Stimulated activated CD4-positive, alpha-beta T cell treated with anti-CD3 and anti-CD28 coated beads, Interleukin-1b, Interleukin-23, amount 100 ng/mL, for 1 hour (primary cell): ENCODE measurements at places on chromosomes 3 and 15.

DNA sequence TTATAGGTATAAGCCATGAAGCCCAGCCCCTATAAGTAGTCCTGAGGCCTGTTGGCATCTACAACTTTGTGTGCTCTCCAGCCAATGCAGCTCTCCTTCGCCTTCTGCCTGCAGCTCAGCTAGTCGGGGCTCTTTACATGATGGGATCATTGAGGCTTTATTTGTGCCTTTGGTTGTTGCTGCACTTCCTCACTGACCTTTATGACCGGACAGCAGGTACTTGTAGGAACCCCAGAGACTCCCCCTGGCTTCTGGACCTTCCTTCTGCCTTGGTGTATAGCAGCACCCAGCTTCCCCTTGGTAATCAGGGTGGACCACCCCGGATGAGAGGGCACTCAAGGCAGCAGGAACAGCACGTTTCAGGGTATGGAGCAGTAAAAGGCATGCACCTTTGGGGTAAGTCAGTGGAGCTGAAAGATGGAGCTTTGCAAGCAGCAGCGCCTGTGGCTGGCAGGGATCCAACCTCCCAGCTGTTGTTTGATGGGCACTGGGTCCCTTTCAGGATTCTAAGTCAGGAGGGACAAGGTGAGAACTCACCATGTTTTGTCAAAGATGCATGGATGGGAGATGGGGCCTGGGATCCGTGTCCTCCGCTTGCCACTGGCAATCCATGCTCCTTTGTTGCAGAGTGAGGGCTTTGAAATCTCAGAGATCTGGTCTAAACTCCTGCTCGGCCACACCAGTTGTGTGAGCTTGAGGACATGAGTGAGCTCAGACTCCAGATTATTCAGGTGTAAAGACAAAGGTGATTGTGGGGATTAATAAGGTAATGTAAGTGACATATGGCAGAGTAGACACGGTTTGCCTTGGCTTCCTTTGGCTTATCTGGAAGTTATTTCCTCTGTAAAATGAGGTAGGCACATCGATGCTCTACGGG lies 65.1 kb upstream of the KLF13 start:
- DNase-seq = no peak

DNA sequence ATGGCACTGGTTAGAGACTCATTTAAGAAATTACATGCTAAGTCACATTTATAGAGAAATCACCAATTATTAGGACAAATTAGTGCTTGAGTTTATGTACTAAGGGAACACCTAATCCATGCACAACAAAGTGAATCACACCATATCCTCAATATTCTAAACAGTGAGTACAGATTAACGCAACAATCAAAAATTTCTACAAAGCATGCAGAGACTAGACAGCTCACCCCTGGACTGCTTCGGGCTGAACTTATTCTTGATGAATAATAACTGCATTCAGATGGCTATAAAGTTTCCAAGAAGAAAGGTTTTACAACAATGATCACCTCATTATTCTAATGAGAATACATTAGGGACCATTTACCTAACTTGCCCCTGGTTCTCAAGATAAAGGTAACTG lies 66.5 kb downstream of the LRRFIP2 start:
- no peak for DNase-seq

GRCh38 chr3:59764171-59764570 lies 714.3 kb upstream of the CFAP20DC start:
- no peak for DNase-seq

- no peak for DNase-seq
These were observed 206.6 kb downstream of the SHQ1 start for GRCh38 chr3:72641684-72642083.

DNA sequence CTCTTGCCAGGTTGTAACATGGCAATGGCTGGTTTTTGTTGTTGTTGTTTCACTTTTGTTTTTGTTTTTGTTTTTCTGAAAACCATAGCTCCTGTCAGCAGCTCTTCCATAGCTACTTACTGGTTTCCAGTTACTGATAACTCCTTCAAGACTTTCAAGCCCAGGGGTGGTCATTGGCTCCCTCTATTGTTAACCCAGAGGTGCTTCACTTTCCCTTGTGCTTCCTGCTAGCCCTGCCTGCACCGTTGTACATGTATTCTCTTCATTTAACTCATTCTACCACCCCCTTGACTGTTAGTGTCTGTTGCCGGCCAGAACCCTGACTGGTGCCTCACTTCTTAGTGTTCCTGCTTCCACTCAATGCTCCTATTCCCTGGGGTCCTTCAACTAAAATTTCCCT lies 4.2 kb upstream of the TRAT1 start:
- DNase-seq = peak; percentile 29

GRCh38 chr15:69478259-69478781 lies 25.7 kb downstream of the RPLP1 start:
- DNase-seq = no peak

GRCh38 chr3:197555281-197556261 lies at the start of gene BDH1:
Gene BDH1, minus strand, starts transcription at chr3:197555968. Its CDS starts 9,525 bp downstream, at chr3:197546443.
- DNase-seq = peak; percentile 15

DNA sequence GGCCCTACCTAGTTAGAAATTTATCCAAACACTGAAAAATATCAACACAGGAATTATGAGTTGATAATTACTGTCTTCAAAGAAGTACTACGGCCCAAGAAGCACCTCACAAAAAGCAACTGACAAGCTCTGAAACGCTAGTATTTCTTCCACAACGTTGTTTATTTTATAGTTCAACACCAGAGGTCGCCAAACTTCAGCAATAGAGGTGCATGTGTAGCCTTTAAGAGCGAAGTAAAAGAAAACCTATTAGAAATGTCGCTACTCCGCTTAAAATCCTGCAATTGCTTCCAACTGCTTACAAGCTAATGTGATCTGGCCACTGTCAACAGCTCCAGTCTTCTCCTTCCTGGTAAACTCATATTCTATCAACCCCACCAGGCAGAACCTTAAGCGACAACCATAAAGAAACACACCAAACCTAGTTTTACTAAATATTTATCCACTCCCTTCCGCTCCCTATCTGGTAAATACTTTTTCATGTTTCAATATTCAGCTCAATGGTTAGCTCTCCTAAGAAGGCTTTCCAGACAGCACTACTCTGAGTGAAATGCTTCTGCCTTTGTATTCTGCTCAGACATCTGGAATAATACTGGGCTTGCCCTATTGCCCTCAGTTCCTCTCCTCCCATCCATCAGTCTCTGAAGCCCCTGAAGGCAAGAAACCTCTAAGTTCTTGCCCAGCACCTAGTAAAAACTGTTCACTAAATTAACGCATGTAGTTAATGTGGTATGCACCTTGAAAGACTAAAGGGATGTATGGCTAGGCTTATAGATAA lies 110.2 kb downstream of the NR1I2 start:
- no peak for DNase-seq

GRCh38 chr15:91561371-91562100 lies 292.0 kb upstream of the SLCO3A1 start:
- no peak for DNase-seq

DNA sequence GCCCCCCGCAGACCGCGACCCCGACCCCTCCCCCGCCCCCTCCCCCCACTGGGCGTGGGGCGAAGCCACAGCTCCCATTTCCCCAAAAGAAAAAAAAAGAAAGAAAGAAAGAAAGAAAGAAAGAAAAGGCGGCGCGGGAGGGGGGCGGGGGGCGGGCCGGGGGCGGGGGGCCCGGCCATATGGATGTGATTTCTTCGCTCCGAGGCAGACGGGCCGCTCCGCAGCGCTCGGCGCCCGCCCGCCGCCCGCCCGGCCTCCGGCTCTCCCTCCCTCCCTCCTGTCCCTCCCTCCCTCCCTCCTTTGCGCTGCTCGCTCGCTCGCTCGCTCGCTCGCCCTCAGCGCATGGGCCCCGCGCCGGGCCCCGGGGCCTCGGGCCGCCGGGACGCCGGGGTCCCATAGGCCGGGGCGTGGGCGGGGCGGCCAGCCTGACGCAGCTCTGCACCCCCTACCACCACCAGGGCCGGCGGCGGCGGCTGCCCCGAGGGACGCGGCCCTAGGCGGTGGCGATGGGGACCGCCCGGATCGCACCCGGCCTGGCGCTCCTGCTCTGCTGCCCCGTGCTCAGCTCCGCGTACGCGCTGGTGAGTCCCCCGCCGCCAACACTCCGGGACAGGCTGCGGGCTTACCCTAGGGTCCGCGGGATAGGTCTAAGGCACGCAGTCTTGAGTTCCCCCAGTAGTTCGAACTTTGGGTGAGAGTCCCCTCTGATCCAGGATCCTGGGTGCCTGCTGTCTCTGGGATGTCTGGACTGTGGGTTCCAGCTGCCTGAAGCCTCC lies 5.7 kb downstream of the PTH1R start:
- no peak for DNase-seq

GRCh38 chr3:12317914-12318313 lies 29.0 kb downstream of the PPARG start:
- DNase-seq = no peak

- no peak for DNase-seq
These were observed 103.6 kb upstream of the PFN2 start for GRCh38 chr3:150074277-150074676.

DNA sequence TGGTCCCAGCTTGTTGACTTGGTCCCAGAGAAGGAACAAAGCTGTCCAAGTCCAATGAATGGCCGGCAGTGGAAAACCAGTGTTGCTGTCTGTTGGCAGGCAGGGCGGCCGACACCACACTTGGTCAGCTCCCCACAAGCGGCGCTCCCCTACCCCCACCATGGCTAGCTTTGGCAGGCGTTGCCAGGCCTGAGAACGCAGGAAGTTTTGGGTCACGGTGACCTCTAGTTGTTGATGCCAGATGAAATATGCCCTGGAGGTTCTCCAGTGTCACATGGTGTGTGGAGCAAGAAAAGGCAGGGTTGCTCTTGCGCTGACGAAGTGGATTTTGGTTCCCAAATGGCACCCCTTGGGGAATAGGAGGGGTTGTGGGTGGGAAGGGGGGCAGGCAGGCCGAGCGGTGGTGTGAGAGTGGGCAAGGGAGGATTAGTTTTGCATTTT lies 72.7 kb upstream of the TPRG1 start:
- no peak for DNase-seq

DNA sequence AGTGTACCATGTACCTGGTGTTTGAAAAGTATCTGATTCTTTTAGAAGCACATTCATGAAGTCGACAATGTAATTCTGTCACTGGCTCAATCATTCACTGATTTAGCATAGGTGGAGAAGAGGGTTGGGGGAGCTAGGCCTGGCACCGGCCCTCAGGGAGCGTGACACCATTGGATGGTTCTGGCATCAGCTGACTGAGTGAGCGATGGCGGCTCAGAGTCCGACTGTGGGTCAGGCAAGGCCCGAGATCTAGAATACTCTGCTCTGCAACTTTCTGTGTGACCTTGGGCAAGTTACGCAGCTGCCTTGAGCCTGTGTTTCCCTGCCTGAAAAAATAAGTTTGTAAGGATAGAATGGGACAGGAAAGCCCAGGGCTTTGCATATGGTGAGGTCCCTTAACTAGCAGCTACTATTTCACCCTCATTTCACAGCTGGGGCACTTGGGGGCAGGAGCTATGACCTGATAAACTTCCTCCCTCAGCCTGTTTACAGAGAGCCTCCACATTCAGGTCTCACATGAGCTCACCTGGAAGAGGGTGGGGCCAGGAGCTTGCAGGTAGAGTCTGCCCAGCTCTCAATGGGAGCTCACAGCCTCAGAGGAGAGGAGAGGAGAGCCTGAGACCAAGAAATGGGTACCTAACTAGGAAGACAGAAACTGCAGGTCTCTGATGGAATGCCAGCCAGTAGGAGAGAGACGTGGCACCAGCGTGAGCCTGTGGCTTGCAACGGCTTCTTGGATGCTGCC lies 153.7 kb upstream of the TLE3 start:
- DNase-seq = no peak

DNA sequence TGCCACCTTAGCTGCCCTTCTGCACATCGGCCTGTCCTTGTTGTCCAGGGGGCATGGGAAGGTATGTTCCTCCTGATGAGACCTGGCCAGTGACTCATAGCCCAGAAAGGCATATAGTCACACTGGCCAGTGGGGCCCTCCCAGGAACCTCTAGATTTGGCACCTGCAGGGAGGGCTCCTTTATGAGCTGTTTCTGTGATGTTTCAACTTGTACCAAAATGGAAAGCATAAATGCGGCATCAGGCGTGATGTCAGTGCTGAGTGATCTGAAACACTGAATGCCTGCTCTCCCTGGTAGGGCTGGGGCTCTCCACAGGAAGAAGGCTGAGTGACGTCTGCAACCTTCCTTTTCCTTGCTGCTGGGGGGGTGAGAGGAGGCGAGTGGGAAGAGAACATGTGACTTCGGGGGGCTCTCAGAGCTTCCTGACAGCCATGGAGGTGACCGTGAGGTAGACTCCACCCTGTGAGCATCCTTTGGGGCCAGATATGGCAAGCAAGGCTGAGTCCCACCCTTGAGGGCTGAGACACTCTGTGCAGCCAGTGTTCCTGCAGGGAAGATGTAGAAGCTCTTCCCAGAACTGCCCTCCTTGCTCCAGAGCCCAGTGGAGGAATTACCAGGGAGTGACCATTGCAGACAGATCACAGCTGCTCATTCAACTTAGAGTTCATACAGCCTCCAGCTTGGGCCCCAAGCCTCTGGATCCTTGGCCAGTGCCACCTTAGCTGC lies 37.1 kb upstream of the APEH start:
- DNase-seq = no peak

DNA sequence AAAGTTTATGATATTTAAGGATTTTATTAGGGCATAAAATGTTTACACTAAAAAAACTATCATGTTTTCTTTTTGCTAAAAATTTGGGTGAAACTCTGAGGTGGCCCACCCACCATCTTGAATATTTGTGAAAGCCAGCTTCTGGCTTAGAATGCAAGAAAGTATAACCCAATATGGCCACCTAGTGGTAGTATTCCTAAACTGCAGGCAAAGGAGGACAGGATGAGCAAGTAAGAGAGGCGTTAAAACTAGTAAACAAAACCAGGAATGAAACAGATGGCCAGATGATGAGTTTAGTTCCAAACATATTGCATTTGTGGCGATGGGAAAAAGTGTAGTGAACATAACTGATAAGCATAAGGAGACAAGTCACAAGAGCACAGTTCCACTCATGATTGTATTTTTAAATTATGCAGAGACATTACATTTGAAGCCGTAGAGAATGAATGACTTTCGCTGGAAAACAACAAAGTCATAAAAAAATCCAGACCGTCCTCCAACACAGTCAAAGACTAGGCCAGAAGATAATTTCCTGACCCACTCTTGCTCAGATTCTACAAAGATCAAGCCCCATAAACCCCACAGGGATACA lies 103.3 kb upstream of the PRTG start:
- no peak for DNase-seq

- DNase-seq = no peak
These were observed 35.9 kb downstream of the FAM3D start for GRCh38 chr3:58630710-58631092.

GRCh38 chr3:58421004-58421403 lies 12.6 kb downstream of the PDHB start:
- DNase-seq = no peak
